Stimulated activated CD8-positive, alpha-beta memory T cell treated with anti-CD3 and anti-CD28 coated beads, Interleukin-15, amount 100 ng/mL, for 1 hour (primary cell): ENCODE measurements at places on chromosomes 3 and 15.

GRCh38 chr3:66789580-66790237, 208.4 kb upstream of the KBTBD8 start:
- DNase-seq = no peak

DNA sequence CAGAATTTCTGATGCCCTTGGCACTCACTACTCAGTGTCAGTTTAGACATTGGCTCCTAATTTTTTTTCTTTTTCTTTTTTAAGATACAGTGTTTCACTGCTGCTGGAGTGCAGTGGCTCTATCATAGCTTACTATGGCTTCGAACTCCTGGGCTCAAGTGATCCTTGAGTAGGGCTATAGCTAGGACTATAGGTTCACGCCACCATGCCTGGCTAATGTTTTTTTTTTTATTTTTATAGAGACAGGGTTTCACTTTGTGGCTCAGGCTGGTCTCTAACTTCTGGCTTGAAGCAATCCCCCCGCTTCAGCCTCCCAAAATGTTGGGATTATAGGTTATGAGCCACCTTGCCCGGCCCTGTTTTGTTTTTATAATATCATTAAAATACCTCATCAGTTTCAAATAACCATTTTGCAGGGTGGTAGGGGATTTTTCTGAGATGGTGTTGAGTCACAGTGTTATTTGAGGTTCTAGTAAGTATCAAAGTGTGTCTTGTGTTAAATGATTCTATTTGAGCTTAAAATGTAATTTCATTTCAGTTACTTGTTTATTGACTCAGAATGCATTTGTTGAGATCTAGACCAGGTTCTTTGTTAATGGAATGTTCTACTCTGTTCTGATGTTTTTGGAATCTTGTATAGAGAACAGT, 7.0 kb downstream of the FNDC3B start:
- no peak for DNase-seq

- no peak for DNase-seq
Measured at GRCh38 chr3:6860149-6860953, 564 bp upstream of the GRM7 start.

- DNase-seq = no peak
Measured at GRCh38 chr15:79815468-79815867, 81.3 kb downstream of the MTHFS start.

DNA sequence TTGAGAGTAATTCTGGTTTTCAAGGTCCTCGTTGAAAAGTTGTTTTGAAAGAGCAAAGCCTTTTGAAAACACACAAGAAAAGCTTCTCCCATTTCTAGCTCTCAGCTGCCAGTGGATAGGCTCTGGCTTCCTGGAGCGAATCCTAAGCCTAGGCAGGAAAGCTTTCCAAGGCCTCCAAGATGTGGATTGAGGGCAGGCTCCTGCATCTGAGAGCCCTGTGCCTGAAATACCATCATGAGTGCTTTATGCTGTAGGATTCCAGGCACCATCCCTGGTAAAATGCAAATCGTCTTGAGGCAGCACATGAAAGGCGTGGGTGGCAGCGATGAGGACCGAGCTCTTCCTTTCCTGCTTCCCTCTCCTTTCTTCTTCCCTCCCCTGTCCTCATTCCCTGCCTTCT, 60.7 kb upstream of the CORO2B start:
- DNase-seq = no peak

DNA sequence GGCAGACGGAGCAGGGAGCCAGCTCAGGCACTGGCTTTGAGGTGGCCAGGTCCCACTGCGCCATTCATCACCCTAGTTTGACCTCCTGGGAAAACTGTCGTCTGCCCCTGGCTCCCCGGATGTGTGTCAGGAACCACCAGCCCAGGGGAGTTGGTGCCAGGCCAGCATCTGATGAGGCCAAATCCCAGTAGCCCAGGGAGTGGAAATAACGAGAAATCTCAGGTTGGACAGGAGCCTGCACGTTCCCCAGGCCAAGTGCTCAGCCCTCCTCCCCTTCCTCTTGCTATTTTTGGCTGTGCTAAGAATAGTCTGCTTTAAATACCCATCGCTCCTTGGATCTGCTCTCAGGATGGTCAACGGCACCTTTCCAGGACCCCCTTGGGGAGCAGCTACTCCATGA, 93.1 kb upstream of the RPL32 start:
- DNase-seq = no peak

DNA sequence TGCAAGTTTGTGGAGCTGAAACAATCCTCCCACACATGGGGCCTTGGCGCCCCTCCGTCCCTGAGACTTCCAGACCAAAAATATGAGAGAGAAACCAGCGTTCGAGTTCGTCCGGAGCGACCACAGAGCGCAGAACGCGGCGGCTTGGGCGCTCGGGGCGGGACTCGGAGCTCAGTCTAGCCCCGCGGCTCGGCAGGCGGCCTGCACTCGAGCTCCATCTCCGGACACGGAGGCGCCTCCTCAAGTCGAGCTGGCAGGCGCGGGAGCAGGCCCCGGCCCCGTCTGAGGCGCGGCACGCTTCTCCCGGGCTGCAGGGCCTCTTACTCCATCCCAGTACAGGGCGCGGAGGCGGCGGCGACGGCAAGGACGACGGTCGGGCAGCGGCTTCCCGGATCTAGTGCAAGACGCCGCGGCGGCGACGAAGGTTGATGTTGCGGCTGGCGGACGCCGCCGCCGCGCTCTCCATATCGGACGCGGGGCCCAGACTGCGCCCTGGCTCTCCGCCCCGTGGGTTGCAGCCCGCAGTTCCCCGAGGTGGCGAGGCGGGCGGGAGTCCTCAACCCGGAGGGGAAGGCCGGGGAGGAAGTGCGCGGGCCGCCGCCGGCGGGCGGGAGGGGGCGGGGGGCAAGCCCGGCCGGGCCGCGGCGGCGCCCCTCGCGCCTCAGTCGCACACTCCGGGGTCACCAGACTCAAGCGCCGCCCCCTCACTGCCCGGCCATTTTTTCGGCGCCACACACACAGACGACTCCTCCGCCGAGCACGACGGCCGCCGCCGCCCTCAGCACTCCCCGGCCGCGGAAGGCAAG, 674 bp downstream of the MSL2 start:
- peak; percentile 42 for DNase-seq

DNA sequence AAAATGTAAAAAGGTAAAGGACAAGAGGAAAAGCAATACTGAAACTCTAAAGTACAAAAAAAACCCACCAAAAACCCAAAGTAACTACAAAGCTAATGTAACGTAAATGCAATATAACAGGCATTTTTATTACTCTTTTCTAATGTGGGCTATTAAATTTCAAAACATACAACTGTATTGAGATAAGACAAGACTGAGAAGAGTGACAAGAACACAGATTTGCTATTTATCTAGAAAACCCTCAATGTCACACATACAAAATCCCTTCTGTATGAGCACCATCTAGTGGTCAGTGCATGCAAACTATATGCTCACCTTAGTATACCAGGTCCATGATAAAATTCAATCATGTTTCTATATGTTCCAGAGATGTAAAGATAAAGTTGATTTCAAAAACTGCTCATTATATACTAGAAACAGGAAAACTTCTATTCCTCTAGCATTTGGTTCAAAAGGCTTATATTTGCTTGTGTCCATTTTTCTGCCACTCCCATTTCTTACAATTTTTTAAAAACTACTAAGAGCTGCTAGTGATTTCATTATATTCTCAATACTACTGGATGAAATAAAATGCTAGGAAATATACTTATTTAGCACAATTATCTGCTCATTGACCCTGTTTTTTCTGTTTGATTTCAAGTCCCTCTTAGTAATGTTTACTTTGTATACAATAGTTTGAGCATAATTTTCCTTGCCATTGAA, 111.4 kb downstream of the DLG1 start:
- no peak for DNase-seq

- no peak for DNase-seq
Measured at GRCh38 chr3:78186404-78186803, 1146.5 kb downstream of the ROBO2 start.

GRCh38 chr15:47975427-47975826, 145.4 kb upstream of the SLC24A5 start:
- no peak for DNase-seq

GRCh38 chr3:72829701-72830100, 18.5 kb downstream of the SHQ1 start:
- no peak for DNase-seq

DNA sequence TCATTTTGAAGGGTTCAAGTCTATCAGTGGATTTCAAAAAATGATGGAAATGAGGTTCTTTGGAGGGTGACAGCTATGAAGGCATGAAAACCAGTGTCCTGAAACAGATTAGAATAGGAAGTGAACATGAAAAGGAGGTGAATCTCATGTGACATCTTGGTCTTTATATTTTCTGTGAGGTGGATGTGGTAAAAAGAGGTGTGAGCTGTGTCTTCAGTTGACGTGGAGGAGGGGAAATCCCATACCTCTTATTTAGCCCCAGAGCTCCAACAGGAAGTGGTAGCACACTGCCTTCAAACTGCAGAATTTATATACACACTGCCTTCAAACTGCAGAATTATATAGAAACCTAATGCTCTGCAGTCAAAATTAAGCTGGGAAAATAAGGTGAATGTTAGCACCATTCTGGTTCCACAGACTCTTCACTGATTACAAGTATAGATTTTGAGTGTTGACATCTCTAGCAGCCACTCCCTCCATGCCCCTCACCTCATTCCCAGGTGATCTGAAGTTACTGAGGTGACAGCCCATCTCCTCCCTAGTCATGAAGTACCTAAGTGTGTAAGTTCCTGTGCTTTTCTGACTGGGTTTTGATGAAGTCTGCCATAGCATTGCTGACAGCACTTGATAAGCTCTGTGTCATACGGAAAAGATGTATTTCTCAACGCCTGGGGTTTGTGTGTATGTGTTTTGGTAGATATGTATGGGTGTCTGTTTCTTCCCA, 2.7 kb downstream of the RAB8B start:
- DNase-seq = peak; percentile 24
